ENCODE measurements at places on chromosomes 4 and X. TPM values are rescaled to one million over a fixed set of nuclear protein-coding genes. Genes with fewer than 3 reads are reported as not detected.

FREM3 gene
- total RNA-seq = not detected

LRRC66 gene
- total RNA-seq = not detected

ADAMTS3 gene
- total RNA-seq = not detected

CXCL11 gene
- total RNA-seq = not detected

SYAP1 gene
- total RNA-seq = 18.9 TPM

TCP11X2 gene
- not detected for total RNA-seq

UGT2A3 gene
- total RNA-seq = not detected

SPANXN2 gene
- not detected for total RNA-seq

TMSB15A gene
- 1.5 TPM for total RNA-seq

NMU gene
- not detected for total RNA-seq

KANTR gene
- total RNA-seq = 9.2 TPM

ATP1B4 gene
- not detected for total RNA-seq

MAGEA11 gene
- not detected for total RNA-seq

TCEAL7 gene
- total RNA-seq = not detected

SHROOM2 gene
- not detected for total RNA-seq

DRD5 gene
- total RNA-seq = not detected

NAP1L2 gene
- total RNA-seq = 2.7 TPM

SPANXN3 gene
- total RNA-seq = not detected

F8A1 gene
- 33.7 TPM for total RNA-seq

STBD1 gene
- not detected for total RNA-seq
